ENCODE measurements at places on chromosomes 12 and 14.

- no peak for DNase-seq
Measured at GRCh38 chr14:89432226-89432625, 15.2 kb upstream of the FOXN3 start.

- peak; percentile 82 for DNase-seq
Measured at GRCh38 chr14:77086017-77086727, 11.9 kb upstream of the CIPC start.

- no peak for DNase-seq
Measured at GRCh38 chr14:38731962-38732361, 371.1 kb downstream of the SEC23A start.

DNA sequence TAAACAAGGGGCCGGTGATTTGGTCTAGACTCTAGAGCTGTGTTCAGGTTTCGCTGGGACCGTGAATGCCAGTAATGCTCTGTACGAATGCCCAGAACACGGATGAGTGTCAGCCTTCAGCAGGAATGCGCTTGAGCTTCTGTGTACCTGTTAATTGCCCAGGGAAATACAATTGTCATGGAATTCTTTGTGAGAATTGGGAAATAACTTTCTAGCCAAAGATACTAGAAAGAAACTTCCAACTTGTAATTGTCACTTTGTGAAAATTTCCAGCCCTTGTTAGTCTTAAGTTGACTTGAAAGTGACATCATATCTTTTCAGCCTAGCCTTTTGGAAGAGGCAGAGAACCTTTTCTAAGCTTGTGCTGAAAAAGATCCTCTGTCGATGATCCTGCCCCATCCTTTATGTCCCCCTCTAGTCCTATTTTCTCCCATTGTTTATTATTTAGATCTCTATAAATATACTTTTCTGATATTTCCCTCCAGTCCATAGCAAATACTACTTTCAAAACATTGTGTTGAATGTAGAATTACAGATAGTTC lies 2.7 kb downstream of the CHST11 start:
- no peak for DNase-seq

GRCh38 chr14:63892265-63892664 lies 39.5 kb downstream of the SYNE2 start:
- no peak for DNase-seq

GRCh38 chr12:12404297-12404696 lies 47.4 kb downstream of the BORCS5 start:
- DNase-seq: no peak

GRCh38 chr12:54689984-54690383 lies 41.8 kb upstream of the DCD start:
- DNase-seq: no peak

- DNase-seq: no peak
Measured at GRCh38 chr12:116319898-116320621, 42.6 kb upstream of the MED13L start.

DNA sequence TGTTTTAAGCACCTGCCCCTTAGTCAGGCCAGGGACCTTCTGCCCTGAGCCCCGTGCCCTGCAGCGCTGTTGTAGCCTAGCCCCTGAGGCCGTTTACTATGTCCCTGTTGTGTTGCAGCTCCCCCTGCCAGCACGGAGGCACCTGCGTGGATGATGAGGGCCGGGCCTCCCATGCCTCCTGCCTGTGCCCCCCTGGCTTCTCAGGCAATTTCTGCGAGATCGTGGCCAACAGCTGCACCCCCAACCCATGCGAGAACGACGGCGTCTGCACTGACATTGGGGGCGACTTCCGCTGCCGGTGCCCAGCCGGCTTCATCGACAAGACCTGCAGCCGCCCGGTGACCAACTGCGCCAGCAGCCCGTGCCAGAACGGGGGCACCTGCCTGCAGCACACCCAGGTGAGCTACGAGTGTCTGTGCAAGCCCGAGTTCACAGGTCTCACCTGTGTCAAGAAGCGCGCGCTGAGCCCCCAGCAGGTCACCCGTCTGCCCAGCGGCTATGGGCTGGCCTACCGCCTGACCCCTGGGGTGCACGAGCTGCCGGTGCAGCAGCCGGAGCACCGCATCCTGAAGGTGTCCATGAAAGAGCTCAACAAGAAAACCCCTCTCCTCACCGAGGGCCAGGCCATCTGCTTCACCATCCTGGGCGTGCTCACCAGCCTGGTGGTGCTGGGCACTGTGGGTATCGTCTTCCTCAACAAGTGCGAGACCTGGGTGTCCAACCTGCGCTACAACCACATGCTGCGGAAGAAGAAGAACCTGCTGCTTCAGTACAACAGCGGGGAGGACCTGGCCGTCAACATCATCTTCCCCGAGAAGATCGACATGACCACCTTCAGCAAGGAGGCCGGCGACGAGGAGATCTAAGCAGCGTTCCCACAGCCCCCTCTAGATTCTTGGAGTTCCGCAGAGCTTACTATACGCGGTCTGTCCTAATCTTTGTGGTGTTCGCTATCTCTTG lies 7.6 kb downstream of the DLK1 start:
- no peak for DNase-seq

- no peak for DNase-seq
Measured at GRCh38 chr14:23608454-23608853, 27.7 kb upstream of the DHRS2 start.

GRCh38 chr14:74502236-74503019 lies 8.9 kb downstream of the ISCA2 start:
- peak; percentile 77 for DNase-seq

DNA sequence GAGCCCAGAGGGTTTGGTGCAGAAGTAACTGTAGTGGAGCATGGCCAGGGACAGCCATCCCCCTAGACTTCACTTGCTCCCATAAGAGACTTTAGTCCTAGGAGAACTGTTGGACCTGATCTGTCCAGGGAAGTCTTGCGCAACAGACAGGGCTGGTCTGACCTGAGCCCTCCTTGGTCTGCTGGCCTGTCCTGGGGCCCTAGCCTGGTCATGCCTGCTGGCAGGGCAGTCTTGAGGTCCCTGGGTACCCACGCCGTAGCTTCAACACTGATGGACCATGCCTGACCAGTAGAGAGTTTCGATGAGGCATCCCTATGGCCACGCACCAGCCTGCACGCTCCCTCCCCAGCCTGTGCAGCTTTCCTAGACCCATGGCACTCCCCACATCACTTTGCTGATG lies 305.7 kb downstream of the GPHN start:
- peak; percentile 25 for DNase-seq

GRCh38 chr12:41485203-41485602 lies 297.1 kb downstream of the PDZRN4 start:
- DNase-seq: no peak

DNA sequence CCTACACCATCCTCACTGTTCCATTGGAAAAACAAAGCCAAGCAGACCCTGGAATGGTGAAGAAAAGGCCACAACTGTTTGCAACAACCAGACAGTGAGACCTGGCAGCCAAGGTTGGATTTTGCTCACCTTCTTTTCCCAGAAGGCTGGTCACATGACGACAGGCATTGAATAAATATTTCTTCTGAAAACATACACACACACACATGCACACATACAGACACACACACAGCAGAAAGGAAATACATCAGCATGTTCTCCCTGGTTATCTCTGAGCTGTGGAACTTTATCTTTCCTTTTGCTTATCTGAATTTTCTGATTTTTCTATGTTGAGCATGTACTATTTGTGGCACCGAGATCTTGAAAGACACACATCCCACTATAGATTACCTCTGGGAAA lies 38.0 kb upstream of the CCDC60 start:
- DNase-seq: no peak

DNA sequence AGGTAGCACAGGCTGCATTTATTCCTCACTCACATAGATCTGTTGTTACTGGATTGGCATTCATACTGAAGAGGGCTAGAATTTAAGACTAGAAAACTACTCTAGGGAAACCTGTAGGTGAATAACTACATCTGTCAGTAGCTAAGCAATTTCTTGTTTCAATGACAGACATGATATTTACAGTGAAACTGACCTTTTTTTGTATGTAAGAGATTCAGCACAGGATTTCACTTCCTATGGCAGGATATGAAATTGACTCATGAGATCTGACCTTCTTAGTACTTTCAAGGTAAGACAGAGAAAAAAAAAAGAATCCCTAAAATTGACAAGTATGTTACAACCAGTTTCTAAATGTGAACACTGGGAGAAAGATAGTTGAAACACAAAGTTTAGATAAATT lies 189.8 kb upstream of the SLC16A7 start:
- DNase-seq: no peak

DNA sequence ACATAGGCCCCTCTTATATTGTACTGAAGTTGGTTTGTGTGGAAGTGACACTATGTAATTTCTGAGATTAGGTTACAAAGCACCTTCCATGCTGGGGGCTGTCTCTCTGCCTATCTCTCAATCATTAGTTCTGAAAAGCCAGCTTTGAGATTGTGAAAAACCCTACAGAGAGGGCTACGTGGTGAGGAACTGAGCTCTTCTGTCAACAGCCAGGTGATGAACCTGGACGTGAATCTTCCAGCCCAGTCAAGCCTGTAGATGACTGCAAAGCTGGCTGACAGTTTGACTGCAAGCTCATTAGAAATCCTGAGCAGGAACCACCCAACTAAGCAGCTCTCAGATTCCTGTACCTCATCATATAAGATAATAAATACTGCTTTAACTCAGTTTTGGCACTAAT lies 36.3 kb upstream of the BBS10 start:
- peak; percentile 2 for DNase-seq

DNA sequence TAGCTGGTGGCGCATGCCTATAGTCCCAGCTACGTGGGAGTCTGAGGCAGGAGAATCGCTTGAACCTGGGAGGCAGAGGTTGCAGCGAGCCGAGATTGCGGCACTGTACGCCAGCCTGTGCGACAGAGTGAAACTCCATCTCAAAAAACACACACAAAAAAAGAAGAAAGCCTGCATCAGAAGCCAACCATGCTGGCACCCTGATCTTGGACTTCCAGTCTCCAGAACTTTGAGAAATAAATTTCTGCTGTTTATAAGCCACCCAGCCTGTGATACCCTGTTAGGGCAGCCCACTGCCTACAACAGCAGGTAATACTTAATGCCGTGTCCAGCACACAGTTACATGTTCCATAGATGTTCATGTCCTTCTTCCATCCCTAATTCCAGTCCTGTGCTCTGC lies 62.7 kb downstream of the NDUFA12 start:
- DNase-seq: no peak

GRCh38 chr12:1876086-1876485 lies 42.4 kb downstream of the CACNA2D4 start:
- no peak for DNase-seq

DNA sequence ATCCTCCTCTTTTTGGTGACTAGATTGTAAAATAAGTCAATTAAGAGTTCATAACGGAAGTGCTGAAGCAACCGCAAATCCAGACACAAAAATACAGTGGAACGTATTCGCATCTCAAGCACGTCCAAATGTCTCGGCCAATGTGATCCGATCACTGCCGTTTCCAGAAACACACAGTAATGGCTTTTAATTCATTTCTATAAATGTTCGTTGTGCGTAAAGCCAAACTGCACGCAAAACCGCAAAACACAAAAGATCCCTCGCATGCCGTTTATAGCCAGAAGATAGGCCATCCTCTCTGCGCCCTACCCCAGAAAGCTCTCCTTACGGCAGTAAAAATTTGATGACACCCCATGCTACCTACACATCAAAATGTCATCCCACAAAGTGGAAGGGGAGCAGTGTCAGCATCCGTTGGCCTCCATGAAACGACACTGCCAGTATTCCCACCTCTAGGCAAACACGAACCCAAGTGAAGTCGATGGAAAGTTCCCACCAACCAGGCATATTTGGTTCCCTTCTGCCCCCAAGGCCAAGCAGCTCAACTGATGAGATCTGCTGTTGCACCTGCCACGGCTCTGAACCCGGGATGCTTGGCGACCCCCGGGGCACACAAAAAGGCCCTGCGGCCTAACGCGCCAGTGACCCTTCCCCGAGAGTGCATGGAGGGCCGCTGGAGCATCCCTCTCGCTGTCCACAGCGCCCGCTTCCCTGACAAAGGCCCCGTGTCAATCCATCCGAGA lies 1.4 kb downstream of the HECTD4 start:
- peak; percentile 35 for DNase-seq

GRCh38 chr12:89783359-89784060 lies 74.9 kb upstream of the ATP2B1 start:
- peak; percentile 37 for DNase-seq

GRCh38 chr14:77979666-77980351 lies 179.9 kb downstream of the ADCK1 start:
- no peak for DNase-seq

DNA sequence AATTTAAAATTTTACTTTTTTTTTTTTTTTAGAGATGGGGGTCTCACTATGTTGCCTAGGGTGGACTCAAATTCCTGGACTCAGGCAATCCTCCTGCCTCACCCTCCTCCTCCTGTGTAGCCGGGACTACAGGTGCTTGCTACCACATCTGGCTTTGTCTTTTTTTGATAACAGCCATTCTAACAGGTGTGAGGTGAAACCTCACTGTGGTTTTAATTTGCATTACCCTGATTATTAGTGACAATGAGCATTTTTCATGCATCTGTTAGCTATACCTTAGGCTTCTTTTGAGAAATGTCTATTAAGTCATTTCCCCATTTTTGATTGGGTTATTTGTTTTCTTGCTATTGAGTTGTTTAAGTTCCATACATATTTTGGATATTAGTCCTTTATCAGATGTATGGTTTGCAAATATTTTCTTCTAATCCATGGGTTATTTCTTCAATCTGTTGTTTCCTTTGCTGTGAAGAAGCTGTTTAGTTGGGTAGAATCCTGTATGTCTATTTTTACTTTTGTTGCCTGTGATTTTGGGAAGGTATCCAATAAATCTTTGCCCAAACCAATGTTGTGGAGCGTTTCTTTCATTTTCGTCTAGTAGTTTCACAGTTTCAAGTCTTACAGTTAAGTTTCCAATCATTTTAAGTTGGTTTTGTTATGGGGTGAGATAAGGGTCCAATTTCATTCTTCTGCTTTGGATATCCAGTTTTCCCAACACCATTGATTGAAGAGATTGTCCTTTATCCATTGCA lies 86.1 kb downstream of the MYF5 start:
- no peak for DNase-seq

GRCh38 chr12:21925296-21925913 lies 15.8 kb downstream of the ABCC9 start:
- no peak for DNase-seq

- DNase-seq: no peak
Measured at GRCh38 chr12:97800561-97800960, 338.0 kb downstream of the RMST start.

GRCh38 chr12:94037444-94037843 lies 110.9 kb upstream of the PLXNC1 start:
- DNase-seq: no peak

DNA sequence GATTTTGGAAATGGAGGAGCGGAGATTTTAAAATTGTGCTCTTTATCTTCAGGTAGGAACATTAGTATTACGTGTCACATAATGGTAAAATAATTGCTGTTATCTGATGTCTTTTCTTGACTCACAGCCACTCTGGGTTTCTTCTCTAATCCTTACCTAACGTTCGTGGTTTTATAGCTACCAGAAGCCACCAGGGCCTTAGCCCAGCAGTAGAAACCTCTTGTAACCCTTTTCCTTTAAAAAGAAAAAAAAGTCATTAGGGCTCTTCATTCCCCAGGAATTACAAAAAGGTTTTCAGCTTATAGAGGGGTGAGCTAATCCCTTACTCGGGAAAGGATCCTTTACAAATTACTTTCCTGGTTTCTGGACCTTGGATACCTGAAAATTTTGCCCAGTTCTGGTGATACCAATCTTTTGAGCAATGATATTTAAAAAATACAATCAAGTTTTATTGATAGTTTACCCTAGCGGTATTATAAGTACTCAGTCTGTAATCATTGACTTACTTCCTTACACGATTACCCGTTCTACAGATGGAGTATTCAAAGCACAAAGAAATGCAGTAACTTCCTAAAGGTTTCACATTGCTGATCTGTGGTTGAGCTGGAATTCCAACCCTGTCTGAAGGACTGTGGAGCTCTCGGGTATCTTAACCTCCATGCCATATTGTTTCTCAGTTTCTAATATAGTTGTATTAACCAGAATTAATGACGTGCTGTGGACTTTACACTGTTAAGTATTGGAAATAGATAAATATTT lies 1.6 kb downstream of the GABARAPL1 start:
- DNase-seq: no peak

Data from kidney (tissue), 22 donors.